Astrocyte of the spinal cord (primary cell): ENCODE measurements at places on chromosomes 2 and 18.
A peak's percentile ranks its signal among the peaks of the same experiment; 100 is the strongest.

DNA sequence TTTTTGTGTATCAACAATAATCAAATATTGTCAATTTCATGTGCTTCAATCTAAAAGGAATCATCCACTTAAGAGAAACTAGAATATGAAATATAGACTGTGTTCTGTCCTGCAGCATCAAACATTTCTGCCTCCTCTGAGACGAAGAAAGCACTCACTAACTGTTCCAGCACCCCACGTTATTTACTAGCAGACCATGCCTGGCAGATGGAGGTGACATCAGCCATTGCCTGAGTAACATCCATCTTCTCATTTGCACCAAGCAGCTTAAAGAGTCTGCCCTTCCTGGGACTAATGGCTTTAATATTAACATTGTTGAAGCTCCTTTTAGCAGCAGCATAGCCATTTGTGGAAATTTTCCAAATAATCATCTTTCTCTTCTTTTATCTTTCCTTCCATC lies 25.7 kb downstream of the SGPP2 start:
- no peak for DNase-seq

GRCh38 chr2:241288324-241288888 lies 27.1 kb downstream of the HDLBP start:
- peak; percentile 26 for DNase-seq

GRCh38 chr2:2827761-2828221 lies 496.7 kb upstream of the MYT1L start:
- no peak for DNase-seq

GRCh38 chr2:50791271-50791670 lies 240.7 kb downstream of the NRXN1 start:
- DNase-seq, result no peak

GRCh38 chr18:79559436-79559835 lies 120.2 kb upstream of the CTDP1 start:
- DNase-seq, result no peak

DNA sequence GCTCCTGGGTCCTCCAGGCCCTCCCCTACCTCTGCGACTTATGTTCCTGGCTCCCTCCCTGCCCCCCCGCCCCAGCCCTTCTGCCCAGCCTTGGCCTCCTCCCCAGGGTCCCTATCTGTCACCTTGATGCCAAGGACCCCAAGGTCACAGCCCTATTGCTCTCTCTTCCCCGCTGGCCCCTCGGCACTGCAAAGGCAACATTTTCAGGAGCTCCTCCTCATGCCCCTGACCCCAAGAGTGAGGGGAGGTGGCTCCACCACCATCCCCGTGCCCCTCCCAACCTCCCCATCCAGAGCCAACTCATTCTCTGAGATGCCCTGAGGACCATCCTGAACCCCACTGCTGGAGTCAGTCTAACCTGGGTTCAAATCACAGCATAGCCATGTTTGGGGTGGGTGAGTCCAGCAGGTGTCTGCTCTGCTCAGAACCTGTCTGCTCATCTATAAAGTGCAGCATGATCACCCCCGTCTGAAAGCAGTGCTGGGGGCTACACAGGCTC lies 11.7 kb downstream of the LIMS2 start:
- DNase-seq, result no peak
